ENCODE measurements at places on chromosomes 7 and 10.
A peak's percentile ranks its signal among the peaks of the same experiment; 100 is the strongest.

- DNase-seq: peak; percentile 54
Measured at GRCh38 chr10:115857856-115858255, 415.1 kb downstream of the GFRA1 start.

DNA sequence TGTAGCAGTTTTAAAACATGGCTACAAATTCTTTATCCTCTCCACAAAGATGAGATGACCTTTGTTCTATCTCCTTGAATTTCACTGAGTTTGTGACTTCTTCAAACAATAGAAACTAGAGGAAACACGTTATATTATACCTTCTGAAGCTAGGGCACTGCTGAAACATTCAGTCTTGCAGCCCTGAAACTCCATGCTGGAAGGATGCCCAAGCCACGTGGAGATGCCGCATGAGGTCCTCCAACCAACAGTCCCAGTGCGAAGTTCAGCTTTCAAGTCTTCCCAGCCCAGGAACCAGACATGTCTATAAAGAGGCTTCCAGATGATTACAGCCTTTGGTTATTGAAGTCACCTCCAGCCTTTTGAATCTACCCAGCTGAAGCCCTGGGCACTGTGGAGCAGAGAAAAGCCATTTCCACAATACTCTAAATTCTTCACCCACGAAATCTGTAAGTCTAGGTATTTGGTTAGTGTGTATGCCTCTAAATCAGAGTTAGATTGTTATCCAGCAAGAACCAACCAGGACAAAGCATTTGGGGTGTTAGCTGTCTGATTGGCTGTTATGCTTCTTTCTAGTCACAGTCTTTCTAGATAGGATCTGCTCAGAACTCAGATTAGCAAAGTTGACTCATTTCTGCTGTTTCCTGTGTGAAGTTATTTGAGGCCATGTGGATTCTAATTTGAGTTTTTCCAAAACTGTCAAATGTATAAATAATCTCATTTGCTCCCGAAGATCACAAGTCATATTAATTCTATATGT is 186.5 kb upstream of the TMEM72 start:
- DNase-seq: peak; percentile 61

DNA sequence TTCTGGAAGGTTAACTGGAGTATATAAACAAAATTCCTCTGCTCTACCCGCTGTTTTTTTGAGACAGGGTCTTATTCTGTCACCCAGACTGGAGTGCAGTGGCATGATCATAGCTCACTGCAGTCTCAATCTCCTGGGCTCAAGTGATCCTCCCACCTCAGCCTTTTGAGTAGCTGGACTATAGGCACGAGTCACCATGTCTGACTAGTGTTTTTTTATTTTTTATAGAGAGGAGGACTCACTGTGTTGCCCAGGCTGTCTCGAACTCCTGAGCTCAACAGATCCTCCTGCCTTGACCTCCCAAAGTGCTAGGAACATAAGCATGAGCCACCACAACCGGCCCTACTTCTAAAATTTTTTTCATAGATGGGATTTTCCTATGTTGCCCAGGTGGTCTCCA is 2.2 kb downstream of the RAB18 start:
- DNase-seq: peak; percentile 35

DNA sequence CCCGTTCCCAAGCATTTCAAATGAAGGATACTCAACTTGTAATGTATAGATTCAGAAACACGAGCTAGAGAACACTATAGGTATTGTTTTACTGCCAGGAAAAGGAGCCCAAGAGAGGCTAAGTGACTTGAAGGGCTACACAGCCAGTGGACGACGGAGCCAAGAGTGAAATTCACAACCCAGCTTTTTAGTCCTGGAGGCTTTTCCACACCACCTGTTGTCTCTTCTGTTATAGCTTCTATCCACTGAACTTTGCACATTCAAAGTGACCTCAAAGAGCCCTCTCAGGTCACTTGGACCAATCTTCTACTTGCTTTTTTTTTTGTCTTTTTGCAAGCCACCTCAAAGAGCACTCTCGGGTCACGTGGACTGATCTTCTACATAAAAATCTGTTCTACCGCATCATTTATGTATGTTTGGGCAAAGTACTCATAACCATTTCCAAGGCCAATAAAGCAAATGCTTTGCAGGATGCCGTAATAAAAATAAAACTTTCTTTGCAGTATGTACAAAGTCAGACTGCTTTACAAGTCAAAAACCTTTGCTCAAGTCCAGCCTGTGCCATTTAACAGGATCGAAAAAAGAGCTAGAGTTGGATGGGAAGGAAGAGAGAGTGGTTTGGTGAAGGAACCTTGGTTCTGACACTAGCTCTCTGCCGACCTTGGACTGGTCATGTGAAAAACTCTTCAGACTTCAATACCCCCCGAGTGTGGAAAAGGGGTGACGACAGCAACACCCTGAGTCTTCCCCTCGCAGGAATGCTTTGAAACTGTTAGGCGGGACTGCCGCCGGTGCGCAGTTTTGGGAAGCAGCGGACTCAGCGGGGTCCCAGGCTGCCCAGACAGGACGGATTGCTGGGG is 821 bp downstream of the SLC35B4 start:
- DNase-seq: peak; percentile 45

DNA sequence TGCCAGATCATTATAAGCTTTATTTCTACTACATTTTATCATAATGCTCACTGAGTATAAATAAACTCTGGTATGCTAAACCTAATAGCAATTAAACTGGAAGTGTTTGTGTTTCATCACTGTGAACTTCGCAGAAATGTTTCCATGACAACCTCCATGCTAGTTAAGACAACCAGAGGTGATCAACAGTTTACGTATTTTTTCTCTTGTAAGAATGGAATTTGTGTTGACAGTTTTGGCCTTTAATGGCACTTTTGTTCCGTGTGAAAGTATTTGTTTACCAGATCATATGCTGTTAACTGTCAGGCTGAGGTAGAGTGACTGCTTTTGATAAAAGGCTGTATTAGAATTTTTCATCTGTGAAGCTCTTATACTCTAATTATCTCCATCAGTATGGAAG is 212.1 kb upstream of the PPP1R3A start:
- DNase-seq: no peak

DNA sequence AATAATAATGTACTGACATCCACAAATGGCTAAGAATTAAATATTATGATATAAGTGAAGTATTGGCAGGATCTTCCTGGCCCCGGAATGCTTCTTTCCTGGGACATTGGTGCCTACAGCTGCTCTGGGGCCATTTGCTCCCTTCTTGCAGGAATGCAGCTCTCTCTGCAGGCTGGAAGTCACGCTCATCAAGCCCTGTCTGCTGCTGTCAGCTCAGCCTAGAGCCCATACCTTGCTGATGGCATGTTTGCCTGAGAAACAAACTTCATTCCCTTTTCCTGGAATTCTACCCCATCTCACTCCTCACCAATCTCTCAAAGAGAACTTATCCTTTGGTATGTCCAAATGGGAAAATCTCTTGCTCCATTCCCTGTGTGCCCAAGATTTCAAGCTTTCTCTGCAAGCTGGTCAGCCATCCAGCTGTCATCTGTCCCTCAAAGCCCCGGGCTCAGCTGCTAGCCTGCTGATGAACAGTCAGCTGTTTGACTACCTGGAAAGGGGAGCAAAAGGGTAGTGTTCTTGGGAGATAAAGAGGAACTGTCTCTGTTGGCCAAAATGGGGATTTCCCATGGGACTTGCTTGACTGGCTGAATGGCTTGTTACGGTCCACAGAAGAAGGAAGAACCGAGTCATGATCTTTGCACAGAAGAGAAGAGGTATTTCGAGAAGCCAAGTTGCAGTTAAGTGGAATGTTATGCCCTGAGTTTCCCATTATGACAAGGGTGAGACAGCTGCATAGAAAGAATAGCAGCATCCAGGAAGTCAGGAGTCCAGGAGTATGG is 12.0 kb upstream of the RASSF4 start:
- DNase-seq: no peak

GRCh38 chr7:132123773-132124172 is 452.5 kb downstream of the PLXNA4 start:
- no peak for DNase-seq

GRCh38 chr7:37109843-37110242 is 338.8 kb downstream of the ELMO1 start:
- no peak for DNase-seq

- no peak for DNase-seq
Measured at GRCh38 chr10:28669227-28670173, 7.8 kb upstream of the BAMBI start.

DNA sequence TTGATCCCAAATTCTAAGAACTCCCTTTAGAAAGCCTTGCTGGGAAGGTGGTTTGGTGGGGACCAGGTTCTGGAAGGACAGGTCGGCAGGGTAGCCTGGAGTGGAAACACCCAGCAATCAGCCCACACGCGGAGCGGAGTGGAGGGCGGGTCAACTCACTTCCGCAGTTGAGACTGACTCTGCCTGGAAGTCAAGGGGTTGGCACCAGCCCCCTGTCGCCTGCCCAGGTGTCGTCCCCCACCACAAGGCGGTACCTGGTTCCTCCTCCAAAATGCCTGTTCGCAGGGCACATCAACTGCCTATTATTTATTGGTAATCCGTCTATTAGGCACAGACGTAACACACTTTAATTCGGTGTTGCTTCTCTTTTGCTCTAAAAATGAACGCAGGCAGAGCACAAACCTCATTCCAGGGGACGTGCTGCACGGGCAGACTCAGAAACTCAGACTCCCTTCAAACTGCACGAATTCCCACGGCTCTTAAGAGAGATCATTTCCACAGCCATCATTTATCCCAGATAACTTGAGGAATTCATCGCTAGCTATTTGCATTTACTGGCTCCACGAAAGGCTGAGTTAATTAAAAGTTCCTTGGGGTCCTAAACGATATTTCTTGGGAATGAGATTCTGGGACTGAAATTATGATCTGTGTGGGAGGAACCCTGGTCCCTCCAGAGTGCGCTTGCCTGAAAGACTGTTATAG is 248.2 kb upstream of the PPP2R2D start:
- DNase-seq: no peak

DNA sequence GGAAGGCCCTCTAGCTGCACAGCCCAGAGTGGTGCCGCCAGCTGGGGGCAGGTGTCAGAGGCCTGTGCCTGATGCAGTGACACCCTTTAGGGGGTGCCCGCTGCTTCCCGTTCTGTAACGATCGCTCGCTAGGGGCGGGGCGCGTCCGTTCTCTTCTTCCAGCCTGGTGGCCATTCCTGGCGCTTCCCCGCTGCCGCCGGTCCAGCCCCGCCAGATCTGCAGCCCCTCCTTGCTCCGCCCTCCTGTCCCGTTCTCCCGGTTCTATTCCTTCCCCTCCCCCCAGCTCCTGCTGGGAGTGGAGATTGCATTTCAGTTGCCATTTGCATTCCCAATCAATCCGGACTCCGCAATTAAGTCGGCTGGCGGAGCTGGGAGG is 39.2 kb downstream of the AGAP3 start:
- DNase-seq: no peak

DNA sequence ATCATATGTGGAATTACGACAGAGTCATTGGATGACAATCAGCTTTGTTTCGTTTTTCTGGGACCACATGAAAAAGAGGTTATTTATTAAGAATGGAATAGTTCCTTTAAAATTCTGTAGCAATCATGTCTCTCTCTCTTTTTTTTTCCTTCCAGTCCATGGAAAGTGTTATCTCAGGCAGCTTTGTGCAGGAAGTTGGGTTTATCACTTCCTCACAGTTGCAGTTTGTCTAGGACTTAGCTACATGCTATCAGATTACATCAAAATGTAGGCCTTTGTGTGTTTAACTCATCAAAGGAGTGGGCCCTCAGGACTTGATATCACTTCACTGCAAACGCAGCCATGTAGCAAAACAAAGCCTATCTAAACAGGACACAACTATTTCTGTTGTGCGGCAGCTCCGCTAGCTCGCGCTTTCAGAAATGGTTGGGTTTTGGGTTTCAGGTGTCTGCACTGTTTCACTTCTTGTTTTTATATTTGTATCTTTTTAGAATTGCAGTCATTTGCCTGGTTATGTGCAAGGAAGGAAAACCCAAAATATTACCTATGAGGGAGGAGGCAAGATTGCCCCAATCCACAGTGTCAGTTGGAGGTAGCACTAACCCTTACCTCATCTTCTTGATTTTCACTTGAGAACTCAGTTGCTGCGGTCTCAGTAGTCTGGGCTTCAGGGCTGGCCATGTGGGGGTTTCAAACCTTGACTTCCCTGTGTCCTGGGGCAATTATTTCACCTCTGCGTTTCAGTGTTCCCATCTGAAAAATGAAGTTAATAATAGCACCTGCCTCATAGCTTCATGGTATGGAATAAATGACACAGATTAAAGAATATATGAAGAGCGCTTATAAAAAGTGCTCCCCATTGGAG is 66.7 kb downstream of the HHEX start:
- no peak for DNase-seq

DNA sequence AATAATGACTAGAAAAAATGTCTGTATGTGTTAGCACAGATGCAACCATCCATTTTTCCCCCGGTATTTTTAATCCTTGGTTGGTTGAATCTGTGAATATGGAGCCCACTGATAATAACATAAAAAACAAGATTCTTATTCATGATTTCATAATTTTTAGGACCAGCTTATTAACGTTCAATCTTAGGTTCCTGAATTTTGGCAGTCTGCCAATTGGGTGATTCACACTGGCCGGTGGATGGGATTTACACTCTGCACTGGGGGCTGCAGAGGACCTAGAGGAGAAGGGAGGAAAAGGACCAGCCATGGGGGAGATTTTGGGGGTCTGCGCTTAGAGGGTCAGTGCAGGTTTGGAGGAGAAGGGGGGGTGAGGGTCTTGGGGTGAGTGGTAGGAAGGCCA is 327.9 kb downstream of the ACTR3B start:
- DNase-seq: peak; percentile 2

DNA sequence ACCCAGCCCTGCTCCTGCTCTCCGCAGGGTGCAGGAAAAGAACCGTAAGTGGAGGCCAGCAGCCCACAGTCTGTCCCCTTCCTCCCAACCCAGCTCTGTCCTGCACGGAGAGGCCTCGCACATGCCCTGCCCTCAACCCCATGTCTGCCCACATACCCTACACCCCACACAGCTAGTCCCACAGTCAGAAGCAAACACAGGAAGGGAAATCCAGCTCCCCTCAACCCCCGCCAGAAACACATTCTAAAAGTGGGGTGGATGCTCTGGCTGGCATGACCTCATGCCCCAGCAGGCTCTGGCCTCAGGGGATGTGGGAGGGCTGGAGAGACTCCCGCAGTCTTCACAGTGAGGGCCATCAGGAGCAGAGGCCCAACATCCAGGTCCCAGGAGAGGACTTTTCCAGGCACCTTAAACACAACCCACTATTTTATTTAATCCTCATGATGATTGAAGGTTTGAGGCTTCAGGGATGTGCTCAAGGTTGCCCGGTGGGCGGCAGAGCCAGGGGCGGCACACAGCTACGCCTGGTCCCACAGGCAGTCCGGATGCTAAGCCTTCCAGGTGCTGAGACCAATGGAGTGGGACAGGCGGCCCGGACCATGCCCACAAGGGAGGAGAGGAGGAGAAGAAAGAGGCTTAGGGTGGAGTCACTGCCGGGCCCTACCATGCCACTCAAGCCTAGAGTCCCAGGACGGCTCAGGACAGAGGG is 29.9 kb downstream of the CALML5 start:
- DNase-seq: no peak

DNA sequence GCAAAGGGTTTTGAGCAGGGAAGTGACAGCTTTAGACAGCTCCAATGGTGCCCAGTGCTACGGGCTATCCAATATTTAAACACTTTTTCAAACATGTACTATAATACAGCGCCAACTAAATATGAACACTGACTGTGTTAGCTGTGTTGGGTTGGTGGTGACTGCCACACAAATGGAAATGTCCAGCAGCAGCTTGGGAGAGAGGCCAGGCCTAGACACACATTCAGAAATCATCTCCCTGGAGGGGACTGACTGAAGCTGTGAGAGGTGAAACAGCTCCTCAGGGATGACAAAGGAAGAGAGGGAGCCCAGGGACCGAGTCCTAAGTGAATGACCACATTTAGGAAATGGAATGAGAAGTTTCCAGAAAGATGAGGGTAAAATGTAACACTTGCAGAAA is 115.8 kb downstream of the UBE2H start:
- no peak for DNase-seq

Measured in fibroblast of mammary gland (primary cell).